ENCODE measurements at places on chromosomes 5 and 9.
A peak's percentile ranks its signal among the peaks of the same experiment; 100 is the strongest.

- no peak for DNase-seq
Measured at GRCh38 chr9:91182429-91183225, 179.1 kb downstream of the AUH start.

DNA sequence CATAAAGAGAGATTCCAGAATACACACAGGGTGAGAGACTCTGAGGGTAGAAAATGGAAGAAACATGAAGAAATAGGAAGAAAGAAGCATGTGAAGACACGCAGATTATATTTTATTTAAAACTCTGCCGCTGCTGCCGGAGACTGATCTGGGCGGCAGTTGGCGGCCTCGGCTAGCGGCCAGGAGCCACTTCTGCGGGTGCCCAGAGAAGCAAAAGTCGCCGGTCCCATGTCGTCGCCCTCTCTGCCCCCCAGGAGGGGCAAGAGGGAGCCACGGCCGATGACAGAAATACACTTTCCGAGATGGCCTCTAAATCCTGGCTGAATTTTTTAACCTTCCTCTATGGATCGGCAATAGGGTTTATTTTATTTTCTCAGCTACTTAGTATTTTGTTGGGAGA, 40.9 kb downstream of the ANKRD55 start:
- DNase-seq, result no peak

GRCh38 chr5:117262572-117263131, 688.0 kb upstream of the SEMA6A start:
- no peak for DNase-seq

- DNase-seq, result no peak
Measured at GRCh38 chr5:52043137-52043536, 659.9 kb downstream of the ISL1 start.

DNA sequence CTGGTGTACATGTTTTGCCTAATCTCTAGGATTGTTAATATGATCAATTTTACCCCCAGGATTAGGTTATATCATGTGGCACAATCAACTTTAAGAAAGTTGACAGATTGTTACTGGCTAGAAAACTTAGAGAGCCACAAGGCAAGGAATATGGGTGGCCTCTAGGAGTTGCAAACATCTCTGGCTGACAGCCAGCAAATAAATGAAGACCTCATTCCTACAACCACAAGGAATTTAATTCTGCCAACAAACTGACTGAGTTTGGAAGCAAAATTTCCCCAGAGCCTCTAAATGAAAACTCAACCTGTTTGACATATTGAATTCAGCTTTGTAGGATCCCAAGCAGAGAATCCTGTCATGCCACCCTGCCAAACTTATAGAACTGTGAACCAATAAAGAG, 196.4 kb upstream of the PTGER4 start:
- no peak for DNase-seq

- DNase-seq, result no peak
Measured at GRCh38 chr9:69323861-69324260, 1.2 kb upstream of the ENTREP1 start.

DNA sequence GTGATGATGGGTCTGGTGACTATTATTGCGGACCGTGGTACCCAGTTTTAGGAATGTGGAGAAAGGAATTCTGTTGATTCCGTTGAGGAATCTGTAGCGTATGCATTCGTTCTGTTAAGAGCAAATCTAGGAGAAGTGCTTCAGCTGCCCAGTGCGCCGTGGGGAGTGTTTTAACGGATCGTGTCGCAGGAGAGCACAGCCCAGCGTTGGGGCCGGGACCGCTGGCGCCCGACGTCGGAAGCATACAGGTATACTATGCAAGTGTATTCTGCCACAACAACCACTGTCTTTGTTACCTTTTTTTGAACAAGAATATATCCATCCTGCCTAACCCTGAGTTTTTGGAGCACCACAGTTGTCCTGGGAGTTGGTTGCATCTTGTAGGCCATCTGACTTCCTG, 42.7 kb downstream of the TENT4A start:
- no peak for DNase-seq

DNA sequence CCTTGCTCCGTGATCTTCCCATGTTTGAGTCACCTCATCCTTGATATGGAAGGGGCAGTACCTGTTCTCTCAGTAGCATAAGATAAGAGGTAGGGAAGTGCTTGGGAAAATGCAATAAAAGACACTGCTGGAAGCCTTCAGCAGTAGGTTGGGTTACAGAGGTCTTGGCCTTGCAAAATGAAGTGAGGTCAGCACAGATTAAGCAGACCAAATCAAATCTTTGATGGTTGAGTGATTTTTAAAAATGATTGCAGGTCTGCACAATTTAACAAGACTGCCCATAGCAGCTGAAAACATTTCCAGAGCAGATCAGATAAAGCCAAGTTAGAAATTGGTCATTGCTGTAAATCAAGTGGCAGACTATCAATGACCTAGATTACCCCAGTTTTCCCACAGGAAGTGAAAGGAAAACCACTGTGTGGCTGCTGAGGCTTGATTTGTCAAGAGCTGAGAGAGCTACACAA, 32.9 kb downstream of the PALM2AKAP2 start:
- no peak for DNase-seq

GRCh38 chr5:98606961-98607360, 166.5 kb upstream of the RGMB start:
- DNase-seq, result no peak

DNA sequence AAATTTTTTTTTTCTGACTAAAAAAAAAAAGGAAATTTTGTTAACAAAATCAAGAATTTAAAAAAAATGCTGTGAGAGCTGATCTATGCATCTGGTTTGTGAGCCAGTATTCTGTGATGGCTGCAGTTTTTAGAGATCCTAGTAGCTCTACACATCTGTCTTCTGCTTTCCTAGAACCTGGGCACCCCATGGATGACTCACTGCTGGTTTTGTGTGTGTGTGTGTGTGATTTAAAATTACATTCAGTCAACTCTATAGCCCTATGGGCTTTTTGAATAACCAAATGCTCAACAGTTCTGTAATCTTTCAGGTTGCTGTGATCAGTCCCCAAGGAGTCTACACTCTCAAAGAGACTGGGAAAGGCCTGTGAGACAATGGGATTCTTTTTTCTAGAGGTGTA, 2.5 kb upstream of the PSMD5 start:
- peak; percentile 84 for DNase-seq

GRCh38 chr9:110329639-110330230, 7.9 kb downstream of the TXNDC8 start:
- DNase-seq, result no peak

DNA sequence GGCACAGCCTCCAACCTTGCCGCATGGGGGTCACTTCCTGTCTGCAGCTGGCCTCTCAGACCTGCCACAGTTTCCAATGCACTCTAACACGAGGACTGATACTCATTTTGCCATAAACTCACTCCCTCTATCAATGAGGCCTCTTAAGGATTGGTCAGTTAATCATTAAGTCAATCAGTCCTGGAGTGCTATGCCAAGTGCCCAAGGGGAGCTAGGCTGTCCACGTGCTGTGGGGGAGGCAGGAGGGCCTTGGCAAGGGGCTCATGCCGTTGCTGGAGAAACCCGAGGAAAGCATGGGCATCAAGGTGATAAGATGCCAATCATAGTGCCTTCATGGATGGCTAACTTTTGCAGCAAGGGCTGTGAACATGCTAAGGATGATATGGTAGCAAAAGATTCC, 1.7 kb upstream of the ALDH1B1 start:
- no peak for DNase-seq

DNA sequence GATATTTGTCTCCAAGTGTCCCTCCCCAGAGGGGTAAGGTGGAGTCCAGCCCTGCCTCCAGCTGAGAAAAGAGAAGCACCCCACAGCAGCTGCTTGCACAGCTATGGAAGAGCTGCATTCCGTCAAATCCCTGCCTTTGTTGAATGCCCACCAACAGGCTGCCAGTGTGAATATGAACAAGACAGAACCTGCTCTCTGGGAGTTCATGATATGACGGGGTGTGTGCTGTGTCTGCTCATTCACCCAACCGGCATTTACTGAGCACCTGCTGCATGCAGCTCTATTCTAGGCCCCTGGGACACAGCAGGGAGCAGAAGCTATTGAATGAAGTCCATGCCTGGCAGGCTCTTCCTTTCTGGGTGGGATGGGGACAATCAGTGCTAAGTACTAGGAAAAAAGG, 238.8 kb downstream of the GADD45G start:
- DNase-seq, result no peak

DNA sequence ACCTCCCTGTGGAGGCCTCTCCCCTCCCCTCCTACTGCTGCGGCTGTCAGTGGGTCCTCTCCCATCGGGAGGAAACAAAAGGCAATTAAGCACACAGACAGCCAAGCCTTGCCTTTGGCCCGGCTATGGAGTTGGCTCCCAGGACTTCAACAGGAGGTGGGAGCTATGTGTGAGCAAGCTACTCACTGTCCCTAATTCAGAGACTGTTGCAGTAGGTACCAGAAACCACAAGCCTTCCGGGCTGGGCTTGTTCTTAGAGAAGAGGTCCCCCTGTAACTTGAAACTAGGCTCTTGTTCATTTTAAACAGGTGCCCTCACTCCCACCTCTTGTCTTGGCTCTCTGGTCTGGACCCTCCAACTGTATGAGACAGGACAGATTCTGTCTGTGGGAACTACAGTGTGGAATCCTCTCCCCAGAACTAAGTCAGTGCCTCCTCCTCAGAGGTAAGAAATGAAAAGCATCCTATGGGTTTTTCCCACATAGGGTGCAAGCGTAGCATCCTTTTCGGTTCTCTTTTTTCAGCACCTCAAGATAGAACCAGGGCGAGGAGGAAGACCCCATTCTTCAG, 561.1 kb downstream of the EBF1 start:
- DNase-seq, result peak; percentile 30

- no peak for DNase-seq
Measured at GRCh38 chr5:19713740-19714139, 274.3 kb downstream of the CDH18 start.

GRCh38 chr5:125294844-125295243, 548.4 kb upstream of the ZNF608 start:
- DNase-seq, result no peak

DNA sequence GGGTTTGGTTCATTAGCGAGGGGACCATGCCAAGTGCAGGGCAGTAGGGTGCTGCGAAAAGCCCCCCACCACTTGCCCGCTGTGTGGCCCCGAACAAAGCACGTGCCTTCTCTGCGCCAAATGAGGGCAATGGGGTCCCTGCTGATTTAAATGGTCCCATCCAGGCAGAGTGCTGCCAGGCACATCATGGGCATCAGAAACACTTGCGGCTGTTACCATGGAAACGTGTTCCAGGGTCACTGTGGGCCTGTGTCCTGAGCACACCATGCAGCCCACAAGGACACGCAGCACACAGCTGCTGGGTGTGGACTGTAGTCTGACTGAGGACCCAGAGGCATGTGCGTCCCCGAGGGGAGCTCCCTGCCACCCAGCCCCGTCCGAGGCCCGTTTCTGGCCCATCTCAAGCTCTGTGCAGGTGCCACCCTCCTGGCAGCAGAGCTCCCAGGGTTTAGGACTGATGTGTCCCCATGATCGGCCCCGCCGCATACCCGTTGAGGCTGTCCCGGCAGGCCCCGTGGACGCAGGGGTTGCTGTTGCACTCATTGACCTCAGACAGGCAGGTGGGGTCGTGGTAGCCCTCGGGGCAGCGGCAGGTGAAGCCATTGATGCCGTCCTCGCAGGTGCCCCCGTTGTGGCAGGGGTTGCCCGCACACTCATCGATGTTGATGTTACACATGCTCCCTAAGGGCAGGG, 31.3 kb upstream of the SEC16A start:
- no peak for DNase-seq

DNA sequence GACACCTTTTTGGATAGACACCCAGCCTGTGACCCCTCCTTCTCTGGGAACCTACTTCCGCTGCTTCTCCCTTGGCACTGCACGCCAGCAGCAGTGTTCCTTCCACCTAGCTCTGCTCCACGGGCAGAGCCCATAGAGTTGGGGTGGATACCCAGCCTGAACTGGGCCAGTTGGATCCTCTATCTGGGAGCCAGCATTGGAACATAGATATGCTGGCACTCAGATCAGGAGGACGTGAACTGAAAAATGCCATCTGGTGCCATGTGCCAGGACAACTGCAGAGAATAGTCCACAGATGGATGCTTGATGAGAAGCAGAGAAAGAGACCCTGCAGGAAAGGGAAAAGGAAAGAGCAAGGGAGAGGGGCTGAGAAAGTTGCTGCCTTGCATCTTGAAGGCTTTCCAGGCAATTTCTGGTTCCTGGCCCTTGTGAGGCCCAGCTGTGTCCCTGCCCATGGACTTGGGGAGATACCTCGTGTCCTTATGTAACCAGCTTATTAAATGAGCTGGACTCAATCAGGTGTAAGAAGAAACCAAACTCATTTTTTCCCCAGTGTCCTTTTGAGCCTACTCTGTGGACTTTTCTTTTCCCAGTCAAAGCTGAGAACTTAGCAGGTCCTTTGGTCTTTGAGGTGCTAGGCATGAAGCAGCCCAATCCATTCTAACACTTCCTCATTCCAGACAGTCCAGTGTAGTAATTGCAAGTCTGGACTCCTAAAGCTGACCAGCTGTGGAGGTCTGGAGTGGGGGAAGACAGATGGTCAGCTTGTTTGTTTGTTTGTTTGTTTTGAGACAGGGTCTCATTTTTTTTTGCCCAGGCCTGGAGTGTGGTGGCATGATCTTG, 39.1 kb downstream of the ANGPTL2 start:
- no peak for DNase-seq

DNA sequence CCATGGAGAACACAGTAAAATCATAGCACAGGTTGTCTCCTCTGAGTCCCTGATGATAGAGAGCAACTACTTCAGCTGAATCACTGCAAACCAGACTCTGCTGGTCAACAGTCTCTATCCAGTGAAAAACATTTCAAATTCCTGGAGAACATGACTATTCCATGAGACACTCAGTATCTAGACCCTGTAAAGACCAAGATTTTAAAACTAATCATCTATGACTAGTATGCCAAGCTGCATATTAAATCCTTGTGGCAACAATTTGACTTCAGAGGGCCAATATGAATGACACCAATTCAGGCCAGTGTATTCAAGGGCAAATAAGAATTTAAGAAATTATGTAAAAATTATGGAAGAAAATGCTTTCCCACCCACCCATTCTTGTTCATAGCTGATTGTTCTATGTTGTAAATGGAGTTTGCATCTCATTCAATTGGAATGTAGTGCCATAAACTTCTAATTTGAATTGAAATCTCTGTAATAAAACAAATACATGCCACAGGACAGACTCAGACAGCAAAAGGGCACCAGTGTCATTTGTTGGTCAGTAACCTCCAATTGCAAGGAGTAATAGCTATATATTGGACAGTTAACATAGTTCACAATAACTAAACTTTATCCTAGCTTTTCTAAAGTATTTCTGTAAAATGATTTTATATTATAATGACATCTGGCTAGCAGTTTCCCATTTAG, 80.1 kb upstream of the LPAR1 start:
- DNase-seq, result no peak
